ENCODE measurements at places on chromosomes 1 and 21. TPM values are rescaled to one million over a fixed set of nuclear protein-coding genes. Genes with fewer than 3 reads are reported as not detected.
A peak's percentile ranks its signal among the peaks of the same experiment; 100 is the strongest.

Gene BMP8B
- 4.4 TPM for polyA plus RNA-seq

Gene LRRC53
- not detected for polyA plus RNA-seq

Gene MATN1
- 0.32 TPM for polyA plus RNA-seq

GRCh38 chr1:39051956-39052355, 25.8 kb downstream of the NDUFS5 start:
- DNase-seq = no peak

- DNase-seq = peak; percentile 54
Measured at GRCh38 chr21:43331962-43332828, 94.7 kb downstream of the SIK1 start.

GRCh38 chr1:175244206-175244605, 51.6 kb upstream of the KIAA0040 start:
- no peak for DNase-seq

DNA sequence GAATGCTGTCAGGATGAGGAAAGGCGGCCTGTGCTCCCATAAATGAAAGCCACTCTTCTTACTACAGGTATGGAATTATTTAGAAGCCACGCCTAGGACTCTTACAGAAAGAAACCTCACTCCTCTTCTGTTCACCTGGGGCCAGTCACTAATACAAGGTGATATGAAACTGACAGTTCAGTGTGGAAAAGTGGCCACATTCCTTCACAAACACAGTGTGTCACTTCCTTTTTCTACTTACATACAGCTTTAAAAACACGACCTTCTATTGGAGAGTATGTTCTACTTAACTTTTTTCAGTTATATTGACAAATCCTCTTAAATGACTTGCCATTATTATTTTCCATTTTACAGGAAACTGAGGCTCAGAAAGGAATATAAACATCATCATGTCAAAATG, 163.1 kb downstream of the PCNX2 start:
- DNase-seq = no peak

- no peak for DNase-seq
Measured at GRCh38 chr1:228469413-228470162, 17.6 kb upstream of the RNF187 start.

DNA sequence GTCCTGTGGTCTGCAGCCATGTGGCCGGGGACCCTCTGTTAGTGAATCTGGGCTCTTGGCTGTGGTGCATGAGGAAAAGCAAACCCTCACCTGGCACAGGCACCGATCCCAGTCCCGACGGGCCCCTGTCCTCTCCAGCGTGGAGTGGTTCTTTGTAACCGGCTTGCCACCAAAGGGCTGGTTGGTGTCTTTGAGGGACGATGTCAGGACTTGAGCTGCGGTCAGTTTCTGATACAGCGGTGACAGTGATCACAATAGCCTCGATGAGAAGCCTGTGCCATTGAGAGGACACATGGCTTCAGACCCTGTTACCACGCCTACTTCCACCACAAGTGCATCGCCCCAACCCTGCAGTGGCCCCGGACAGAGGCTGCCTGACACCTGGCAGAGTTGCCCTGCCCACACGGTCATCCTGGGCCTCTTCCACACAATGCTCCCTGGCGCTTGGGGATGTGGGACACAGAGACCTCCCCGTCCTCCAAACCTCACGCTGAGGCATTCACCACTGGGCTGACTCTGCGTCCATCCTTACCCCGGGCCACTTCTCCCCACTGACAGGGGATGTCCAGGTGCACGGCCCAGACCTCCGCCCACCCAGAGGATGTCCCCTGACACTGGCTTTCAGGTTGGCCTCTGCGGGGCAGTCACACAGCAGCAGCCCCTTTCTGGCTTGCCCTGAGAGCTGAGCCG, 18.8 kb upstream of the ACTRT2 start:
- no peak for DNase-seq

Gene DISP3
- polyA plus RNA-seq = 7.3 TPM

Gene A3GALT2
- polyA plus RNA-seq = not detected

GRCh38 chr1:225697428-225697827, 44.5 kb upstream of the ENAH start:
- DNase-seq = no peak

DNA sequence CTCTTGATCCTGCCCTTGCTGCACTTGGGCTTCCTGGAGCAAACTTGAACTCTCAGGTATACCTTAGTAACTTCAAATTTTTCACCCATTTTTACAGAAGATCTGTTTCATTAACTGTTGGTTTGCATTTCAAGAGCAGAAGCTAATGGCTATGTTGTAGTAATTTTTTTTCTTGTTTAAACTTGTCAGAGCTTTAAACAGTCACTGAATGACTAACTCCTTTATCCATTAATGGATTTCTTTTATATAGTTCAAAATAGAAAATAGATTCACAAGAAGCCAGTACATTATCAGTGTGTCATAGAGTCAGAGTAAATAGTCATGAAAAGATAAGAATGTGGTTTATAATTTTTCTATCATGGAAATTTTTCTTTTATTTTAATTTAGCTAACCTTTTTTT, 13.6 kb downstream of the SRSF11 start:
- DNase-seq = no peak

GRCh38 chr1:168135116-168135920, 1.4 kb downstream of the GPR161 start:
- DNase-seq = no peak

- DNase-seq = no peak
Measured at GRCh38 chr1:167631936-167632614, 2.0 kb downstream of the RCSD1 start.

DNA sequence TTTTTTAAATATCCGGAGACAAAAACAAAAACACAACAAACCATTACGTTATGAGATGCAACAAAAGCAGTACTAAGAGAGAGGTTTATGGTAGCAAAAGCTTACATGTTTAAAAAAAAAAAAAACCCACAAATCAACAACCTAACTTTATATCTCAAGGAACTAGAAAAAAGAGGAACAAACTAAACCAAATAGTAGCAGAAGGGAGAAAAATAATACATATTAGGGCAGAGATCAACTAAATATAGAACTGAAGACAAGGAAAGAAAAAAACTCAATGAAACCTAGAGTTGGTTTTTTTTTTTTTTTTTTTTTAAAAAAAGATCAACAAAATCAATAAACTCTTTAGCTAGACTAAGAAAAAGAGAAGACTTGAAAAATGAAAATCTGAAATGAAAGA, 34.9 kb downstream of the ZNF644 start:
- DNase-seq = no peak

DNA sequence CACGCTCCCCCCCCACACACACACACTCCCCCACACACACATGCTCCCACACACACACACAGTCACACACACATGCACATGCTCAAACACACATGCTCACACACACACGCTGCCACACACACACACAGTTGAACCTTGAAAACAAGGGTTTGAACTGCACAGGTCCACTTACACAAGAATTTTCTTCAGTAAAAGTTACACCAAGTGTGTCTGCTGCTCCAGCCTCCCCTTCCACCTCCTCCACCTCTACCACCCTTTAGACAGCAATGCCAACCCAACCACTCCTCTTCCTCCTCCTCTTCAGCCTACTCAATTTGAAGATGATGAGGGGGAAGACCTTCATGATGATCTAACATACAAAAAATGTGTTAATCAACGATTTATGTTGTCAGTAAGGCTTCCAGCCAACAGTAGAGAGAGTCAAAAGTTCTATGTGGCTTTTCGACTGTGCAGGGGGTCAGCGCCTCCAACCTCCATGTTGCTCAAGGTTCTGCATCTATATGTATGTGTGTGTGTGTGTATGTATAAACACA, 26.8 kb downstream of the HSF2BP start:
- DNase-seq = no peak

DNA sequence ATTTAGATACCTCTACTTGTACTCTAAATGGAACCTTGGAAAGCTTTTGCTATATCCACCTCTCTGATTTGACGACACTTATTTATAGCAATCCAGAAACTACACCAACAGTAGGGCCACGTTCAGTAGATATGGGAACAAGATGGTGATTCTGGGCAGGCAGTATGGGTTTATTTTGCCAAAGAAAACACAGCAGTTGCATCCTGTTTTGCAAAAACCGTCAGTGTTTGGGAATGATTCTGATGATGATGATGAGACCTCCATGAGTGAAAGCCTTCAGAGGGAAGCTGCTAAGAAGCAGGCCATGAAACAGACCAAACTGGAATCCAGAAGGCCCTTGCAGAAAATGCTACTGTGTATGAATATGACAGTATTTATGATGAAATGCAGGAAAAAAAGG, 41.5 kb upstream of the NEXN start:
- DNase-seq = no peak

DNA sequence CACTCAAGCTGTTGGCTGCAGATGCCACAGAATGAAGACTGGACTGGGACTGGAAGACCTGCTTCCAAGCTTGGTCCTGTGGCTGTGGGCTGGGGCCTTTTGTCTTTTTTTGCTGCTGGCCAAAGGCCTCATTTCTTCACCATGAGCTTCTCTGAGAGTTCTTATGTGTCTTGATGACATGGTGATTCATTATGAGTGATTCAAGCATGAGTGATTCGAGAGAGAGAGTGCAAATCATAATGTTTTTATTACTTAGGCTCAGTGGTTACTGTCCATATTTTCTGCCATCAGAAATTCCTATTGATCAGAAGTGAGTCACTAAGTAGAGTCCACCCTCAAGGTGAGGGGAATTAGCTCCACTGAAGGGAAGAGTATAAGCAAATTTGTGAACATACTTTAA, 94.0 kb downstream of the PCP4 start:
- no peak for DNase-seq

Gene KCNQ4
- 2.3 TPM for polyA plus RNA-seq

DNA sequence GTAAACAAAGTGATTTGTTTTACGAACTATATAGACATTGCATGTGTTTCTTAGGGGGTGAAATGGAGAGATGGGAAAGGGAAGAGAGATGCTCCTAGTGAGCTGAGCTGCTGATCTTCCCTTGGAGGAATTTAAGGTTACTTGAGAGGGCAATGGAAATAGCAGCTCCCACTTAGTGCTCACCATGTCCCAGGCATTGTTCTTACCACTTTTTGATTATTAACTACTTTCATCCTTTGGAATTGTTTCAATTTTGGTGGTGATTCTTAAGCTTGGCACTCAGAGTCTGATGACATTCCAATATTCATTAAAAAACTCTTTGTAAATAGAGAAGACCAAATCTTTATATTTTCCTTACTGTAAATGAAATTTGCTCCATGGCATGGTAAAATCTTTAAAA, 124.9 kb downstream of the ITSN1 start:
- DNase-seq = no peak

Gene DNAH14
- polyA plus RNA-seq = 30.1 TPM

GRCh38 chr1:207311888-207312603, 9.4 kb upstream of the CD55 start:
- DNase-seq = no peak

DNA sequence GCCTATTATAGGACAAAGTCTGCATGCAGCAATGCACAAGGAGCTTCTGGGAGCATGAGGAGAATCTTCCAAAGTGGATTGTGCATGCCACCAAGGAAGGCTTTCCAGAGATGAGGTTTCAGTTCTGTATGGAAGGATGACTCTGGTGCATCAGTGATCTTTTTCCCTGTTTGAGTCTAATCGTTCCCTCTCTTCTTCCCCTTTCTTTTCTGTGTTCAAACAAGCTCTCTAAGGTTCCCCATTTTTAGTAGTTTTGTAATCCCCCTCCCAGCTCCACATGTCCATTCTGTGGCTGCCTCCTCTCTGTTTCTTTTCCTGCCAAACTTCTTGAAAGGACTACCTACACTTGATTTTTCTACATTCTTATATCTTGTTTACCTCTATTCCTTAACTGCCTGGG, 43.3 kb upstream of the USP25 start:
- no peak for DNase-seq

DNA sequence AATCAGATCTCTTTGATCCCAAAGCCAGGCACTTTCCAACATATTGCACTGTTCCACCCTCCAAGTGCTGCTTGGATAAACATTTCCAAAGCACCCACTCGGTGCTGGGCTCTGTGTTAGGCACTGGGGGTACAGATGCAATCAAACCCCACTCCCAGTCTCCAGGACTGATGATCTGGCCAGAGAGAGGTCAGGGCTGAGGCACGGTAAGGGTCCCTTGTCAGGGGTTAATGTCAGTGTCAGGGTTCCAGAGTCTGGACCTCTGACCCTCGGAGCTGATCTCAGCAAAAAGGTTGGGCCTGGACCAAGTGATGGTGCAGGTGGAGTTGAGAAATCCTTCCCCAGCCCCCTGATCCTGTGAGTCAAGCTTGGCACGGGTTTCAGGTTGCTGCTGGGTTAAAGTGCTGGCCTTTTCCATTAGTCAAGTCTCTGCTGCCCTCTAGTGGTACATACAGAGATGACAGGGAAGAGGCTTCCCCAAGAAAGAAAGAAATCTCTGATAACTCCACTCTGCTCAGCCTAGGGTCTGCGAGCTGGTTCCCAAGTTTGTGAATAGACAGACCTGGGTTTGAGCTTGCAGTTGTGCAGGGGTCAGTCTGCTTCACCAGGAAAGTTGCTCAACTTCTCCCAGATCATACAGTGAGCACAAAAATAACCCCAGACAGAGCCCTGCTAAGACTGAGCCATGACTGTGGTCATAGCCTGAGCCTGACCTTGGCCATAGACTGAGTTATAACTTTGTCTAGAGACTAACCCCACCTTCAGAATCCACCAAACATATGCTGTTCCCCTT, 74.6 kb downstream of the DMRTA2 start:
- DNase-seq = peak; percentile 82

GRCh38 chr1:6129313-6129712, 50.8 kb downstream of the CHD5 start:
- DNase-seq = no peak
